Skin of body (tissue), 3 donors: ENCODE measurements at places on chromosomes 3 and 15.

DNA sequence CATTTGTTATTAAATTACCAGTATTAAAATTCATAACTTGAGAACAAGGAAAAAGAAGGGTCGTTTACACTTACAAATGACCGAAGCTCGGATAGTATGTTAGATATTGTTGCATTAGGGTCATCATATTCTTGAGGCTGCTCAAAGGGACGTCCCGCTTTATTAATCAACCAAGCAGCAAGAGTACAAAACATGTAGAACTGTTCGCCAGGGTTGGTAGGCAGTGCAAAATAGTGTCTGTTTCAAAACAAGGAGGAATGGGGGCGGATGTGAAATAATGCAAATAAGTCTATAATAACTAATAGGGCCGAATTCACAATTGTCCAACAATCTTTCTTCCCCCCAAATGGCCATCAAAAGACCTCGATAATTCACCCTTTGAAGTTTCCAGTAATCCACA lies 2.9 kb downstream of the IFT57 start:
- DNase-seq, result no peak

DNA sequence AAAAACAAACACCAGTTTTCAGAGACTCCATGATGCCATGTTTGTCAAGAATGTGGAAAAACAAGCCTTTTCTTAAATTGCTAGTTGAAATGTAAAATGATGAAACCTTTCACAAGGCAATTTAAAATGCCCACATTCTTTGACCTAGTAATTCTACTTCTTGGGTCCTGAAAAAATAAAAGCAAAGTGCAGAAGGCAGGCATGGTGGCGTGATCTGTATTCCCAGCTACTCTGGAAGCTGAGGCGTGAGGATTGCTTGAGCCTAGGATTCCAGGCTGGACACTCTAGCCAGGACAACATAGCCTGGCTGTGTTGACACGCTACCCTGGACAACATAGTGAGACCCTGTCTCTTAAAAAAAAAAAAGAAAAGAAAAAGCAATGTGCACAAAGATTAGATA lies 4.3 kb upstream of the MORF4L1 start:
- DNase-seq, result no peak

DNA sequence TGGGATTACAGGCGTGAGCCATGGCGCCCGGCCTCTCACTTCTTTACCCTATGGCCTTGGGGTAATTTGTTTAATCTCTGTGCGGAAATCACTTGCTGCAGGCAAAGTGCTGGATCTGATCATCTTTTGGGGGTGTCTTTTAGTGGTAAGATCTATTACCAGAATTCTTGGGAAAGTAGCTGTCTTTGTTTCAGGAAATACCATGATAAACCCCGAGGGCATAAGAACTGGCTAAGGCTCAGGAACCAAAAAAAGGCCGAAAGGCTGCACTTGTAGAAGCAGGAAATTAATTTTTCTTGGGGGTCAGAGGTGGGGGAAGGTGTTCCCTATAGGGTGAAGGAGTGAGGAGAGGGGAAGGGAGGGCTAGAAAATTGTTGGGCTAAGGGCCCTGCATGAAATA lies 22.7 kb upstream of the IGF2BP2 start:
- DNase-seq, result no peak

DNA sequence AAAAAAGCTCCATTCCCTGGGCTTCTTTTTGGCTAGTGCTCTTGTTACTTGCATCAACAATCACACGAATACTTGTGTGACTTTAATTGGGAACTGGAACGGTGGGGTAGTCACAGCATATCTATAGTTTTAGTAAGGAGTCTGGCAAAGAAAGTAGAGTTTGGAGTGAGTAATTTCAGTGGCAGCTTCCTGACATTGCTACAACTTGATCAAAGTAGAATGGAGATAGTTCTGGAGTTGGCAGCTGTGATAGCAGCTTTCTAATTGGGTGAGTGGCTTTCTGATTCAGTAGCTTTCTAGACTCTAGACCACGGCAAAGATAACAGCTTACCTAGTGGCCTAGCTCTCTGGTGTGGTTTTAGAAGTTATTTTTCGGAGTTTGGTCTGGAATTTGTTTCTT lies 475.0 kb downstream of the TUSC7 start:
- no peak for DNase-seq
